ENCODE measurements at places on chromosomes 6 and 20.

DNA sequence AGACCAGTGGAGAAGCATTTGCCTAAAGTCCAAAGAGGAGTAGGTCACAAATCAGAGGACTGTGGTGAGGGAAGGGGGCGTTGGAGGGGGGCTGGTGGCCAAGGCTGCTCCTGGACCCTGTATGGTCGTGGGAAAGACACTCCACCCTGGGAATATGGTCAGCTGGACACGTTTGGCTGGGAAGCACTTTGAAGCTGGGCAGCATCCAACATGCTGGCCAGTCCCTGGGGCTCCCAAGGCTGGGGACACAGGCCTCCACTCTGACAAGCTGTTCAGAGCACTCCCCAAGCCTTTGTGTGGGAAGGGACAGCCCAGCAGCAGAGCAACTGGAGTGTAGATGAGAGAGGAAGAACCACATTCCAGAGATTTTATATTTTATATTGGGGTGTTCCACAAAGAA lies 203.2 kb downstream of the ANKRD60 start:
- no peak for DNase-seq

GRCh38 chr6:56359201-56359899 lies 112.0 kb upstream of the COL21A1 start:
- no peak for DNase-seq

DNA sequence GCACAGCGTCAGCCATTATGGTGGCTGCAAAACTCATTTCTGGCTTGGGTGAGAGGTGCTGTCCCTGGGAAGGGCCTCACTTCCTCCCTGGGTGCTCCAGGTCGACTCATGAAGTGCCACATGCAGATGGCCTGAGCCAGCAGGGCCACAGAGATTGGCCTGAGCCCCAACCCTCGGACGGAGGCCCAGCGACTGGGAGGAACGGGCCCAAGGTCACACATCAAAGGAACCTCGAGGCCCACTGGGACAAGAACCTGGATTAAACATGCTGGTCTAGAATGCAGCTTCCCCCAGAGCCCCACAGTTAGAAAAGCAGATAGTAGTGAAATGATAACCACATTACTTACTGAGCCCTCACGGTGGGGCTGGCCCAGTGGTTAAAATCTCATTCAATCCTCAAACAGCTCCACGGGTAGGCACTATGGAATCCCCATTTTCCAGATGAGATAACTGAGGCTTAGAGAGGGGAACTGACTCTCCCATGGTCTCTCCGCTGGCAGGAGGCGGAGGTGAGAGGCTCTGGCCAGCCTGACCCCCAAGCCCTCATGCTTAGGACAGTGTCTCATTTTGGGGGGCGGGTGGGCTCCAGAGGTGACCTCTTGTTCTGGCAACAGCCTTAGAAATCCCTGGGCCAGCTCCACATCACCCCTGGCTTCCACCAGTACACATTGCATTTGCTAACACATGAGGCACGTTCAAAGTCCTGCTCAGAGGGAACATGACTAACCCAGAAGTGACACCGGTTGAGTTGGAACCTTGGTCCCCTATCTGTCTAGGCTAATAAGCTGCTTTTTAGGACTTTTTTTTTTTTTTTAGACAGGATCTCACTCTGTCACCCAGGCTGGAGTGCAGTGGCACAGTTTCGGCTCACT lies 53.0 kb downstream of the SRC start:
- no peak for DNase-seq

- DNase-seq, result no peak
Observed at GRCh38 chr6:125310994-125311649, 9.4 kb upstream of the HDDC2 start.

GRCh38 chr6:167907837-167908681 lies 81.3 kb downstream of the AFDN start:
- DNase-seq, result no peak

DNA sequence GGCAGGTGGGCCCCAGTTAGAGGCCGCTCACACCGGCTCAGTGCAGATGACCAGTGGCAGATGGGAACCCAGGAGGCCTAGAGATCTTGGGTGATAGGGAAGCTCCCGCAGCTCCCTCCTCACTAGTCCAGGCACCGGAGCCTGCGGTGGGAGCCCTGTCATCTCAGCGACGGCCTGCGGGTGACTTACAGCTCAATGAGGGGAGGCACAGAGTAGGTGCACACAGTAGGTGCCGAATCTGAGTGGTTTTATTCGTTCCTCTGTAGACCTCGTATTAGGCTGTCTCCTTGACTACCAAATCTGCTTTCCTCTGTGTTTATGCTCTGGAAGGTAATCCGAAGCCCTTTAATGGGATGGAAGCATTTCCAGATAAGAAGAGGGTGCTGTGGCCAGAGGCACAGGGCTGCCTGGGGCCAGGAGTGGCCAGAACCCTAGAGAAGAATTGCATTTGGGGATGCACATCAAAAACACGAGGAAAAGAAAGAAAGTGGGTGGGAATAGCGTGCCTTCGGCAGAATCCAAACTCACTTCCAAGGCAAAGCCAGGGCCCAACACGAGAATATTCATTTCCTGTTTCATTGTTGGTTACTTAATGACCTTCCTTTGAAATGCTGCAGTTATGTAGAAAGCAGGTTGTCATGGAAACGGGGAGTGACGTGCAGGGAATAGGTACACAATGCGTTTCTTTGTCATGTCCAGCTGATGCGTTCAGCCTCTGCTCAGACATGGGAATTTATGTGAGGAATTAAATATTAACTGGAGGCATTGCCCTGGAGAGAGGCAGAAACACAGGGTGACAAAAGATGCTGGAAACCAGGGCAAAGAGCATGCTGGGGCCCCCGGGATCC lies 24.7 kb downstream of the MYT1 start:
- DNase-seq, result no peak

- no peak for DNase-seq
Observed at GRCh38 chr20:14336686-14337085, 726 bp downstream of the FLRT3 start.

DNA sequence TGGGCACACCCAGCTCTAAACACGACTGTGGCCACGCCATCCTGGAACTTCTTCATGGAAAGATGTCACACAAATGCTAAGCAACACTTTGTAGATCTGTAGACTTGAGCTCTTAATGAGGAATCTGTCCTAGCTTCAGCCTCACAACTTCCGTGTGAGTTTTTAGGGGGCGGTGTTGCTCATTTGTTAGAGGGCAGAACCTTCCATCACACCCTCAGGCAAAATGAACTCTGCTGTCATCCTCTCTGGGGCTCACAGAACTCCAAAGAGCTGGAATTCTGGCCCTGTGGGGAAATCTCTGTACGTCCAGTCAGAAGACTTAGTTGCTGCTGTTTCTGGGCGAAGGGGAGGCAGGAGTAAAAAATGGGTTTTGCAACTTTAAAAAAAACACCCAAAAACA lies 49.8 kb downstream of the NRN1 start:
- no peak for DNase-seq

DNA sequence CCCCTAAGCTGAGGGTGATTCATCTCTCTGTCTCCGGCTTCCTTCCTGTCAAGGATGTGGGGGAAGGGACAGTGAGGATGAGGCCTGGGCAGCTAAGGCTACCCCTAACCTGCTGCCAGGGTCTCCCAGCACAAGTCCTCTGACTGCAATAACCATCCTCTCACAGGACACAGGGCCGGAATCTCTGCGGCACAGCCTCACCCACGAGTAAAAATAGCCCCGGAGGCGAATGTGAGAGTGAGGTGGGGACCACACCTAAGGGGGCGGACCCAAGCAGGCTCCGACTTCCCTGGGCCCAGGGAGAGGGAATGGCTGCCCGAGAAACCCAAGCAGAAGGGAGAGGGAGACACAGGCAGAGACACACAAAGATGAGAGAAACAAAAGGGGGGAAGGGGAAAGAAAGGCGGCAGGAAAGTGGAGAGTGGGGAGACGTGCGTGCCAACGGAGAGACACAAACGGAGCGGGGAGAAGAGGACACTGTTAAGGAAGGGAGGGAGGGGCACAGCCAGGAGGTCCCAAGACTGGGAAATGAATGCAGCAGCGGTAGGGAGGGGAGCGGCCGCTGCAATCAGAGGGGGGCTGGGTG lies 1.4 kb downstream of the CLIC1 start:
- DNase-seq, result no peak

- no peak for DNase-seq
Observed at GRCh38 chr6:168526841-168527281, 85.9 kb downstream of the SMOC2 start.

DNA sequence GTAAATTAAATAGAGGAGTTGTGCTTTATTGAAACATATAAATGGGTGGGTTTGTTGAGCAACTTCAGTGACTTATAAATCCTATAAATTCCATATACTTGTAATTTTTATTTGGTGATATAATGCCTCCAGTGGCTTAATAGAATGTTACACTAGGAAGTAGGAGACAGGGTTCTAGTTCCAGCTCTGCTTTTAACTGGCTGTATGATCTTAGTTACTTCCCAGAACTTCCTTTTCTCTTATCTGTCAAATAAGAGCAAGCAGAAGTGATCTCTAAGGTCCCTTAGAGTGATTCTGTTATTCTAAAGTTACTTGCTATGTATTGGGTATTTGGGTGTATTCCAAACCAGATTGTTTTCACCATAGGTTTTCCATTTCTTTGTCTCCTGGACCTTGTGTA lies 10.2 kb downstream of the ZSCAN23 start:
- no peak for DNase-seq

- DNase-seq, result no peak
Observed at GRCh38 chr20:38426006-38426897, 8.9 kb downstream of the SNHG17 start.

DNA sequence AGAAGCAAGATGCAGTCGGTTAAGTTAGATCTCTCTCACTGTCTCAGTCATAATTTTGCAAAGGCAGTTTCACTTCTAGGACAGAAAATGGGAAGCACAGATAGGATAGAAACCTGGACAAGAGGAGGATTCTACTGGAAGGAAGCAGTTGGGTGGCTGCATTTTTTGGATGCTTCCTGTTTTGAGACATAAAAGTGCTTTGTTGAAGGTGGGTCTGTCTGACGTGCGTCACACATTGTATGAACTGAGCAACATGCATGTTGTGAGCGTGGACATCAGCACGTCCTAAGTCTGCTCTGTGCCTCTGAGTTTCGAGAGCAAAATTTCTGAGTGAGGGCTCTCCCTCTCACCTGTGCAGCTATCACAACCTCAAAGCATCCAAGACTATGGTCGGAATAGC lies 68.7 kb upstream of the SNX9 start:
- no peak for DNase-seq

DNA sequence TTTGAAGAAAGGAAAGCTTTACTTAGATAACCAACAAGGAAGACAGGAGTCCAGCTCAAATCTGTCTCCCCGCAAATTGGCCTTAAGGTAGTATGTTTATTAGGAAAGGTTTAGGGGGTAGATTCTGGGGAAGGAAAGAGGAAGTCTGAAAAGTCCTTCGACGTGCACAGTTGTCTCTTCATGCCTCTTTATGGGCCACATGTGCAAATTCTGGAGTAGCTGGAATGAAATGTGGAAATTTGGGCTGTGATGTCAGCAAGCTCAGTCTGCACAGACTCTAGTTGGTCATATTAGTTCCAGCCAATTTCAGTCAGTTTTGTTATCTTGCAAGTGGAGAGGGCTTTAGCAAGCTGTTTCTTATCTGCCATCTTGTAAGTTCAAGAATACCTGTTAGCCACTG lies 50.1 kb downstream of the NUP153 start:
- DNase-seq, result no peak

DNA sequence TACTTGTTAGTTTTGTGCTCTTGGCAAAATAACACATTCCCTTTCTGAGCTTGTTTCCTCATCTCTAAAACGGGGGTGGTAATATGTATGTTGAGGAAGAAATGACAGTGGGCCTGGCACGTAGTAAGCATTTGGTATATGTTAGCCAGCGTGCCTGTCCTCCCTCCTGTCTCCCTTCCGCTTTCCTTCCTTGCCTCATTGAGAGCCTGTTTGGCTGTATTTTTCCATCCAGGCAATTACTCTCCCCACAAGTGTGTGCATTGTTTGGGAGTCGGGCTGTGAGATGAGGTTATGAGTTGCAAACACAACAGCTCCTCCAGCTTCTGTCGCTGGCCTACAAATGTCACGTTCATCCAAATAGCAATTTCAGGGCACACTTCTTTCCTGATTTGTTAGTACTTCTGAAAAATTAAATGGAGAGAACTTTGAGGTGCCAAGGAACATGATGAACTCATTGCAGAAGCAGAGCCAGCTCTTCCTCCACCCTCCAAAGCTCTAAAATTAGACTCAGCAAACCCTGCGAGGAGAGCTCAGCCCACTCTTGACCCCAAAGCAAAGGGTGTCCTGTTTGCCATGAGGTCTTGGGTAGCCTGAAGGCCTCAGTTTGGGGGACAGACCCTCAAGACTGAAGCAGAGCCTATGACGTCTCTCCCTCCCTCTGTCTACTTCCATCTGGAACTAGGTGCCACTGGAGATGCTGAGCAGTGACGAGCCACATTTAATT lies 50.7 kb upstream of the TOX2 start:
- DNase-seq, result no peak

DNA sequence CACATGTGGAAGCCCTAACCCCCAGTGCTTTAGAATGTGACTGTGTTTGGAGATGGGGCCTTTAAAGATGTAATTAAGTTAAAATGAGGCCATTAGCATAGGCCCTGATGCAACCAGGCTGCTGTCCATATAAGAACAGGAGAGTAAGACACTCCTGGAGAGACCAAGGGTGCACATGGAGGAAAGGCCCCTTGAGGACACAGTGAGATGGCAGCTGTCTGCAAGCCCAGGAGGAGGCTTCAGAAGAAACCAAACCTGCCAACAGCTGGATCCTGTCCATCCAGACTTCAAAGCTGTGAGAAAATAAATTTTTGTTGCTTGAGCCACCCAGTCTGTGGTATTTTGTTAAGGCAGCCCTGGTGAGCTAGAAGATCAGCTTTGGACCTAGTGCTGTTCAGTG lies 16.8 kb upstream of the SNRPB2 start:
- DNase-seq, result no peak

DNA sequence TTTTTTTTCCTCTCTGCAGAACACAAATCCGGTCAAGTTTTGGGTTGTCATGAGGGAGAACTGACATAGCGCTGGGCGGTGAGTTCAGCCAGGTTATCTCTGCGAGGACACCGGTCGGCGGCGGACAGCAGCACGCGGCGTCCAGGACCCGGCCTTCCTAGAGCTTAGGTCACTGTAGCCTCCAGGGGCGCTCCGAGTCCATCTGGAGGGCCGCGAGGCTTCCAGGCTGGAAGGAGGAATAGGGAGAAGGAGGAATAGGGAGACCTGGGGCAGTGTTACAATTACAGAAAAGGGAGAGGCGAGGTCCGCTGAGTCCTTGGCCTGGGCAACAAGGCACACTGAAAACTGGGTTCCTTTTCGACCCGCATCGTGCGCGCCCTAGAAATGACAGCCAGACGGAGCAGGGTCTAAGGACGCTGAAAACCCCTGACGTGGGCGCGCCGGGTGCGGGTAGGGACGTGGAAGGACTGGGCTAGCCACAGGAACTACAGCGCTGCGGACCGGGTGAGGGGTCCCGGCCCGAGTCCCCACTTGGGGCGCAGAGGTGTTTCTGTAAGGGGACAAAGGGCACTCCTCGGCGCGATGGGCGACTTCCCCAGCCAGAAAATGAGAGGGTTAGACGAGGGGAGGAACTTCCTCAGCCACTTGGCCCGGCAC lies 536 bp upstream of the FNDC1 start:
- no peak for DNase-seq

- no peak for DNase-seq
Observed at GRCh38 chr6:14059791-14060436, 57.7 kb upstream of the CD83 start.

GRCh38 chr20:64131406-64131805 lies 24.0 kb upstream of the NPBWR2 start:
- no peak for DNase-seq
